ENCODE measurements at places on chromosomes 6 and 20.

GRCh38 chr6:89339565-89339964 lies 13.0 kb downstream of the UBE2J1 start:
- DNase-seq: no peak

GRCh38 chr6:54198134-54198533 lies 86.9 kb downstream of the MLIP start:
- no peak for DNase-seq

GRCh38 chr6:13302291-13302690 lies 26.0 kb downstream of the TBC1D7 start:
- DNase-seq: no peak

- no peak for DNase-seq
These were observed 1.3 kb downstream of the SOBP start for GRCh38 chr6:107491138-107491609.

GRCh38 chr6:113719064-113719463 lies 138.1 kb upstream of the MARCKS start:
- no peak for DNase-seq

GRCh38 chr20:61904456-61904855 lies 161.2 kb downstream of the TAF4 start:
- no peak for DNase-seq

- DNase-seq: no peak
These were observed 73.8 kb upstream of the CCN6 start for GRCh38 chr6:111980143-111980542.

GRCh38 chr6:138383776-138384175 lies 6.1 kb downstream of the SMIM28 start:
- DNase-seq: no peak

DNA sequence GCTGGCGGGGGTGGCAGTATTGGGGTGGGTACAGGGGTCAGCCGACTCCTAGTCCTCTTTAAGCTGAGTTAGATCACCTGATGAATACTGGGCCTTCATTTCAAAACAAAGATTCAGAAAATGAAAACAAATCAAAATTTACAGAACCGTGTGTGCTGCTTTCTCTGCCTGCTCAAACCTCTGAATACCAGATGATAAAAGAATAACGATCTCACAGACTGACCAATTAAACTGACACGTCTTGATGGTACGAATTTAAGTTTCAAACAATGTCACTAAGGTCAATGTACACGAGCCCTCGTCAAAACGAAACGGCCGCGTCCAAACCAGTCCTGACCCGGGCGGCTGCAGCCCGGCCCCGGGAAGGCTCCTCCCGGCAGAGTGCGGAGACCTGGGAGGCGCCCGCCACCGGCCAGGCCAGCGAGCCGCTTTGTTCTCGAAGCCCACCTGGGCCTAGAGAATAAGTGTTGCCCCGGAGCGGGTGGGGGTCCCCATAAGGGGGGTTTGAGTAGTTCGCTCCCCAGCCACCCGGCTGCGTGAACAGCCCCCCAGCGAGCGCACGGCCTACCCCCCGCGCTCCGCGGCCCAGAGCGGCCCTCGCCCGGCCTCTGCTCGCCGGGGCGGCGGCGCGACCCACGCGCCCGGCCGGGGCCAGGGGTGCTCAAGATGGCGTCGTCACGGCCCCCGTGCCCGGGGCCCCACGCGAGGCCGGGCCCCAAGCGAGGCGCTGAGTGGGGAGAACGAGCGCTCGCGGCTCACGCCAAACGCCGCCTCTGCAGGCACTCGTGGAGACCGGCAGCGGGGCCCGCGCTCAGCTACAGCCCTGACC lies 728 bp downstream of the PSMA7 start:
- no peak for DNase-seq

DNA sequence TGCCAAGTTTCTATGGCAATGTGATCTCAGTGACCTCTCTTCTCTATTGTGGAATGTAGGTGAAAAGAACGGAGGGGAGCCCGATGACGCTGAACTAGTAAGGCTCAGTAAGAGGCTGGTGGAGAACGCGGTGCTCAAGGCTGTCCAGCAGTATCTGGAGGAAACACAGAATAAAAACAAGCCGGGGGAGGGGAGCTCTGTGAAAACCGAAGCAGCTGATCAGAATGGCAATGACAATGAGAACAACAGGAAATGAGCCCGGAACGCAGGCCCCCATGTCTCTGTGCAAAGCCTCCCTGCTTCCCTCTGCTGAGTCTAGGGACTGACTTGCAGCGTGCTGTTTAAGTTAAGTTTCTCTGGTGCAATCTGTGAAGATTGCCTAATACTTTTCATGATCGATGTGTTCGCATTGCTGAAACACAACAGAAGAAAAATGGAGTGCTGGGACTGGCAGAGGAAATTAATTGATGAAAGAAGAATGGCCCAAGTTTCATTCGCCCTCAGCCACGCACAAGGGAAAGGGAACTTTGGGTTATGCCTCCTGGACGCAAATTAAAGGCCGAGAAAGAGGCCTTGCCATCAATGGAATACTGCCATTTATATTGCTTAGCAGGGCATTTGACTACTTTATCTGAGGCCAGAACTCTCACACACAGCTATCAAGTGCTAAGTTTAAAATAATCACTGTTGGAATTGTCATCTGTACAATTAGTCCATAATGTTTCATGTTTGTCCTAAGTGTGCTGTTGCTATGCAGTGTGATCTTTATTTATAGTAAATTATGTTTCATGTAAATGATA lies 146.4 kb downstream of the AKAP7 start:
- DNase-seq: no peak

GRCh38 chr6:137427656-137428290 lies 66.4 kb downstream of the OLIG3 start:
- DNase-seq: no peak

DNA sequence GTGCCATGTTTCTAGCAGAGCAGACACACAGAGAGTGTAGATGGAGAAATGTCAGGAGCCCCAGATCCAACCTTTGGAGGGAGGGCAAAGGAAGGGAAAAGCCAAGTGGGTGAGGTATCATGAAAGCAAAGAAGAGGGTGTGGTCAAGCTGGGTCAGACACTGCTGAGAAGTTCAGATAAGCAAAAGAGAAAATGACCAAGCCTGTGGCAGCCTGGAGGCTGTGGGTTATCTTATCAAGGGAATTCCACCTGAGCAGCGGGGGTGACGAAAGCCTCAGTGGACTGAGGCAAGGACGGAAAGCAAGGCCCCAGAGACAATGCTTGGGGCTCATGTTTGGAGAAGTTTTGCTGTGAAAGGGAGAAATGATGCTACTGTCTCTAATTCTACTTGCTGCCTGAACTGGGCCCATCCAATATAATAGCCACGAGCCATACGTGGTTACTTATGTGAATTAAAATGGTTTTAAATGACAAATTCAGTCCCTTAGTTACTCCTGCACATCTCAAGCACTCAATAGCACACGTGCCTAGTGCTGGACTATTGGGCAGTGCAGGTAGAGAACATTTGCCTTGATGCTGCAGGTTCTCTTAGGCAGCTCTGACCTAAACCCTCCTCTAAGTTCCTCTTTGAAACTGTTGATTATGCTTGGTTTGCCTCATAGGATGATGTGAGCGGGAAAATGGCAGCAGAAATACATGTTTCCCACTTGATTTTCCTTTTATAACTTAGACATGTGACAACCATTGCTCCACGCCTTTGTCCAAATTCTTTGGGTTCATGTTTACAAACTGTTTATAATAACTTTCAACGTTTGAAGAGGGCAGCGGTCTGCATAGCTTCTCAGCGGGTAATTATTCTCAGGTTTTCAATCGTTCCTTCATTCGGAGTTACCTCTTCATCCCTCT lies 63.7 kb downstream of the SLC22A23 start:
- no peak for DNase-seq

DNA sequence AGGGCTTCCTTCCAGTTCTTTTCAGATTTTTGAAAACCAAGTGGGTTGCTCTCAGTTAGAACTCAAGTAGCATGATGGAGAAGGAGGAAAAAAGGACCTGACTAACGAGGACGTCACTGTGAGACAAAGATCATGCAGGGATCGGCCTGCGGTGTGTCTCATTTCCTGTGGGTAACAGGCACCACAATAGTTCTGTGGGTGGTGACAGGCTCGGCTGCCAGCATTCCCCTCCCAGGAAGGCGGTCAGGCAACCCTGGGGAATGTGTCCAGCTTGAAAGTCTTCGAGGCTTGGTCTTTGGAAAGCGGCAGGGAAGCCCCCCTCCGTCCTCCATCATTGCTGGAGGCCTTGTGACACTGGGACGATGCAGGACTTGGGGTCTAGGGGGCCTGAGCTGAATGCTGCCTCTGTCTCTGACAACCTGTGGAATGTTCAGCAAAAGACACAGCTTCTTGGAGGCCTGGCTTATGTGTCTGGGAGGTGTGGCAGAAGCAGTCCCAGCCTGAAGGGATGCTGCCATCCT lies 121.0 kb downstream of the BCAS1 start:
- DNase-seq: no peak

DNA sequence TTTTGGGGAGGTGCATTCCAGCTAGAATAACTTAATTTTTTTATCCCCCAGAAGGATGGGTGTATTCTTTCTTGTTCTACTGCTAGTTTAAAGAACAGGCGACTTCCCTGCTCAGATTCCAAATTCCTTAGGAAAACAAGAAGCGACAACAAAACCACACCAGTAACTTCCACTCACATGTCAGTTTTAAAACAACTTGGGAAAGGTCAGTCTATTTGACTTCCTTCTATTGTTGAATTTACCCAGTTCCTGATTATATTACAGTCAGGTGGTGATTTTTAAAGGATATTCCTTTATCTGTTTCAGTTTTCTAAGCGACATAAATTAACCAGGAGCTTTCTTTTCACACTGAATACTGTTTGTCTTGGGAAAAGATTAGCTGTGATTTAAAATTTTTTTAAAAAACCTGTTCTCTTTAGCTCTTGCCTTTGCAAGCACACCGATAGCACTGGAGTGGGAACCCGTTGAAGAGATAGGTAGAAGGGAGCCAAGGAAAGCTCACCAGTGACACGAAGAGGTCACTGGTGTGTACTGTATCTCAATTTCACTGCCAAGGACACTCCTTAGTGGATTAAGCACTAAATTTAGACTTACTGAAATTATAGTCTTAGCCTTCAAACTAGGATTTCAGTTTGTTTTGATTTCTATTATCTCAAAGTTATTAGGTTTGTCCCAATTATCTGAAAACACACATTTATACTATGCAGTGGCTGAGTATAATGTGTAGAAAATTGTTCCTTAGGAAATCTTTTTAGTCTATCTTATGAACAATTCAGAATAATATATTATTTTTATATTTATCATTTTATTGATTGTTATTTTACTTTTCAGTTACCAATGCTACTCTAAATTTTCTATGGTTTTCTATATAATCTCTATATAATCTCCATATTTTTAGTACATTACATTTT lies 22.3 kb downstream of the MARCKS start:
- peak; percentile 21 for DNase-seq

- DNase-seq: no peak
These were observed 19.4 kb downstream of the SDHAF4 start for GRCh38 chr6:70586114-70586513.

DNA sequence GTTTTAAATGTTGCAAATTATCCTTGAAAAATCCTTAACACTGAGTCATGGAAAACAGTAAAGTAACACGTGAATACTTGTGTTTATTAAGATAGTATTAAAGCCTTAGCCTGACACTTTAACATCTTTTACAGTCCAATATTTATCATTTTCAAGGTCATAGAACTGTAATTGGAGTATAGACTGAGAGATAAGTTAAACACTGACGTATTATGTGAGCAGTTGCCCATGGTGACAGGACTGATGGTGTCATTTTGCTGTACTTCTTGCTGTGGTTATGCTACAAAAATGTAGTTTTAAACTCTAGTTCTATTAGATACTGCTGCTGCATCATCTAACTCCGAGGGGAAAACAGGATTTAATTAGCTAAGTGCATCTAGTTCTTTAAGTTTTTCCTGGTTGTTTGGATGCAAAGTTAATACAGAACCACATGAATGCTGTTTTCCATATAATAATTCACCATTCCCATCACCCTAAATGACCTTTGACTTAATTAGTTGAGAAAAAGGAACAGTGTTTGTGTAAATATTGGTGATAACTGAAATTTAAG lies 37.8 kb downstream of the SLC2A12 start:
- no peak for DNase-seq

- no peak for DNase-seq
These were observed 5.9 kb downstream of the SLC2A10 start for GRCh38 chr20:46715292-46715756.

GRCh38 chr6:115634887-115635286 lies 425.8 kb downstream of the FRK start:
- no peak for DNase-seq

- DNase-seq: no peak
These were observed 284.0 kb upstream of the RUNX2 start for GRCh38 chr6:45044086-45044485.
